RKO (cell line): ENCODE measurements at places on chromosomes 2 and 18.

GRCh38 chr18:68865021-68865420 lies 67.1 kb downstream of the CCDC102B start:
- DNase-seq: no peak

- no peak for DNase-seq
Measured at GRCh38 chr2:217412277-217412676, 552.4 kb upstream of the TNP1 start.

- peak; percentile 76 for DNase-seq
Measured at GRCh38 chr2:99821572-99821971, 320.8 kb downstream of the AFF3 start.

DNA sequence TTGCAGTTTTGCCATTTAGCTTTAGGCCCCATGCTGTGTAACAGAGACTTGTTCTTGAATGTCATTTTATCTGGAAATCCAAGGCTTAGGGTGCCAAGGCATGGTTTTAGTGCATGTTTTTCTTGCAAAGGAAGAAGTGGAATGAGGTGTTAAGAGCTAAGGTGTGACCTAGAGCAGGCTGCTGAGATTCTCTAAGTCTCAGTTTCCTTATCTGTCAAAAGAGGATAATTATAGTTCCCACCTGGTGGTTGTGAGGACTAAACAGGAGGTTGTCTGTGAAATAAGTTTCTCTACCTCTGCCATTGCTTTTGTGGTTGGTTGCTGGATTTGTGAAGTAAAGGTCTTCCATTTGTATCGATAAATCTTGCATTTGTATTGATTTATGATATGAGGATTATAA lies 82.0 kb downstream of the TANC1 start:
- no peak for DNase-seq

DNA sequence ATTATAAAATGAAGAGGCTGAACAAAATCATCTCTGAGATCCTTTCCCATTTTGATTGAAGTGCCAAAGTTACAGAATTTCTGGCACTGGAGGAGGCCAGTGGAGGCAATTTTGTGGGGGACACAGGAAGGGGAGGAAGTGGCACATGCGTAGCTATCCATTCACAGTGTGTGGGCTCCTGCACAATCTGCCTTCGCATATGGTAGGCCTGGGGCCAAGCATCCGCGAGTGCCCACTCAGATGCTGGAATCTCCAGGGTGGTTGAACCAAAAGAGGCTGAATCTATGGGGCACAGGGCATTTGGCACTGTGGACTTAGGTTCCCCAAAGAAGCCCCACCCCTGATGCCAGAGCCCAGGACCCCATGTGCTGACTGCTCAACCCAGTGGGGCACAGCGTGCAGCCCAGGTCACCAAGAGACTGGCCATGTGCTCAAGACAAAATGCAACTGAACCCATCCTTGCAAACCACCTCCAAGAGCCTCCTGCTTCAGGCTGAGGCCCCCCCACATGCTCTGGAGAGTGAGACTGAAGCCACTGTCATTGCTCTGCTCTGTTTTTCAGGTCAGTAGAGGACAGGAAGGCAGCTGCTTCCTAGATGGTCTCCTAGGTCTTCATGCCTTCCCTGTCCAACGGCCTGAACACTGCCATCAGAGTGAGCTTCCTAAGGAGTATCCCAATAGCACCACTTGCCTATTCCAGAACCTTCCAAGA lies 28.5 kb downstream of the ST8SIA5 start:
- no peak for DNase-seq

DNA sequence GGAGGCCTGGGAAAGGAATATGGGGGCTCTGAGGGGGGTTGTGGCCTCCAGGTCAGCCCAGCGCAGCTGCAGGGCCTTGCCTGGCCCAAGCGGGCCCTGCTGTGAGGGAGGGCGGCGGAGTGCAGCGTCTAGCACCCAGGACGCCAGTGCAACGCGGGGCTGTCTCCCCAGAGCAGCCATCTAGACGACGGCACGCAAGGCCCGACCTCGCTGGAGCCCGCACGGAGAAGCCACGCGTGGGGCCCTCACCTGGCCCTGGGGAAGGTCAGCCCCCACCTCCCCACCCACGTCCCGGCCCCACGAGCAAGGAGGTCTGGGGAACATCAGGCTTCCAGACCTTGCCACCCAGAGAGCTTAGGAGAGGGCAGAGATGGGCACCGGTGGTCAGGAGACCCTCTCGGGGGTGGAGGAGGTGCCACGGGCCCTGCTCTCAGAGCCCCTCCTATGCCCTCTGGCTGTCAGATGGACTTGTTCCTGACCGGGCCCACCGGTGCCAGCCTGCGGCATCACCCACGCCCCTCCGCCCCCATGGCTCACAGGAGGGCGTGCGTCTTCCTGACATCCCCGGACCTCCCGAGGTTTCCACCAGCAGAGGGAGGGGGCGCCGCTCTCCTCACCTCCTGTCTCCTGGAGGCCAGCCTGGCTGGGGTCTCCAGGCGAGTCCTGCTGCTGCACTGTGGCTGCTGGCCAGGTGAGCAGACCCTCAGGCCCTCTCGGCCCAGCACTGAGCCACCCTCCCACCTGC lies 17.0 kb downstream of the GPR35 start:
- DNase-seq: no peak

- DNase-seq: no peak
Measured at GRCh38 chr2:135960656-135961551, 24.5 kb downstream of the DARS1 start.

GRCh38 chr2:55958756-55959155 lies 35.2 kb upstream of the EFEMP1 start:
- no peak for DNase-seq

GRCh38 chr18:58896734-58897508 lies 32.2 kb downstream of the ZNF532 start:
- DNase-seq: no peak

- DNase-seq: no peak
Measured at GRCh38 chr2:218796691-218797090, 14.7 kb downstream of the CYP27A1 start.

- no peak for DNase-seq
Measured at GRCh38 chr2:199916980-199917379, 5.9 kb downstream of the C2orf69 start.

DNA sequence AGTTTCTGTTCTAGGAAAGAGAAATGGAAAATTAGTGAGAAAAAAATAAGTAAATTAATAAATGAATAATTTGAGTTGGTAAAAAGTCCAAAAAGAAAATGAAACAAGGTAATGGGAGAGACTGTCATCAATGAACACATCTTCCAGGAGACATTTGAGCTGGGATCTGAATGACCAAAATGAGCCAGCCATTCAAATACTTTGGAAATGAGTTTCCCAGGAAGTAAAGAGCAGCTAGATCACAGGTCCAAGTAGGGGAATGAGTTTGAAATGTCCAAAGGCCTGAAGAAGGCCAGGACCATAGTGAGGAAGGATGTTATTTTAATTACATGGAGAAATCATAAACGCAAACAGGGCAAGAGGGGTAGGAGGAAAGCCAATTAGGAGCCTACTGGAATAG lies 6.6 kb upstream of the DNAH7 start:
- no peak for DNase-seq

- no peak for DNase-seq
Measured at GRCh38 chr2:151976945-151977353, 121.9 kb downstream of the CACNB4 start.

GRCh38 chr2:219056896-219057708 lies 3.6 kb downstream of the IHH start:
- no peak for DNase-seq

DNA sequence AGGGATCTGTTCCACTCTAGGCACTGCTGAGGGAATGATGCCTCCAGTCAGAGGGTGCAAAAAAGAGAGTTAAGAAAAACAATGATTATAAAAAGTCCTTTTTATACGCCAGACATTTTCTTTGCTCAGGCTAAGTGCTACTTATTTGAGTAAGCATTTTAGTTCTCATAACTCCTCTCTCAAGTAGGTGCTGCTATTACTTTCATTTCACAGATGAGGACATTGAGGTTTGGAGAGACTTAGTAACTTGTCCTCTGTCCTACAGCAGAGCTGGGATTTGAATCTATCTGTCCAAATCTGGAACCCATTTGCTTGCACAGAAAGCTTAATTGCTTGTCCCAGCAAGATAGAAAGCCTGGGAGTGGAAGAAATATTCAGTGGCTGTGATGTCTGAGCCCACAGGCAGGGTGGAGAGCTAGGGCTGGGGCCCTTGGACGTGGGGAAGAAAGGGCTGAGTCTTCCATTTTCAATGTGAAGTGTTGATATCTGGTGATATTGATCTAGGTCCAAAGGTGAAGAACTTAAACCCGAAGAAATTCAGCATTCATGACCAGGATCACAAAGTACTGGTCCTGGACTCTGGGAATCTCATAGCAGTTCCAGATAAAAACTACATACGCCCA lies 5.8 kb downstream of the IL37 start:
- DNase-seq: no peak

- peak; percentile 51 for DNase-seq
Measured at GRCh38 chr2:183541766-183542165, 417.5 kb downstream of the NUP35 start.

GRCh38 chr2:240896871-240897692 lies 1.1 kb upstream of the MAB21L4 start:
- DNase-seq: no peak

DNA sequence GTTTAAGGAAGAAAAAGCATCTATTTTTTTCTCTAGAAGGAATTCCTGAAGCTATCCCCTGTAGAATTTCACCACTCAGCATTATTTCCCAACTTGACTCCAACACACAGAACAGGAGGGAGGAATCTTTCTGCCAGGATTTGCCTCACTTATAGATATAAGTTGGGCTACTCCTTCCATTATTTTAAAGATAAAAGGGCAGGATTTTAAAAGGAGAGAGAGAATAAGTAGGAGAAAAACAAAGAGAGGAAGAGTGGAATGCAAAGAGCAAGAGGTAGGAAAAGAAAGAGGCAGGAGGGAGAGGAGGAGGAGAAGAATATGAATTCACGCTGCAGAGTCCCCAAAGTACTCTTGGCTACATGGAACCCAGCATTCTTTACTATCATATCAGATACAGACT lies 182.5 kb downstream of the TCF4 start:
- no peak for DNase-seq

DNA sequence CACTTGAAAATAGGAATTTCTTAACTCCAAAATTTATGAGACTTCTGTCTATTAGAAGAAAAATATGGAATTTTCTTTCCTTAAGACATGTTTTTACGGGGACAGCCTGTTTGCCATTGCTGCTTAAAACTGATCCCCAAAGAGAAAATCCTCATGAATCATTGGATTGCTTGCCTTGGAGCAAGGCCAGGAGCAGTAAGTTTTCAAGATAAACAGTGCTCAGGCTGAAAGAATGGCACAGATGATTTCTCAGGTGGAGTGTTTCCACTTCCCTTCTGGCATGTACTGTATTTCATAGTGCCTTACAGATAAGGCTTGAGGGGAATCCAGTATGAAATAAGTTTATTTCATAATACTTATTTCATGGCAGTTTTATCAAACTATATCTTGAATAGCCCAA lies 74.3 kb upstream of the MMADHC start:
- no peak for DNase-seq

GRCh38 chr2:238431-238830 lies 25.4 kb downstream of the SH3YL1 start:
- DNase-seq: no peak

- DNase-seq: peak; percentile 4
Measured at GRCh38 chr2:236969767-236970655, 115.7 kb upstream of the COPS8 start.

DNA sequence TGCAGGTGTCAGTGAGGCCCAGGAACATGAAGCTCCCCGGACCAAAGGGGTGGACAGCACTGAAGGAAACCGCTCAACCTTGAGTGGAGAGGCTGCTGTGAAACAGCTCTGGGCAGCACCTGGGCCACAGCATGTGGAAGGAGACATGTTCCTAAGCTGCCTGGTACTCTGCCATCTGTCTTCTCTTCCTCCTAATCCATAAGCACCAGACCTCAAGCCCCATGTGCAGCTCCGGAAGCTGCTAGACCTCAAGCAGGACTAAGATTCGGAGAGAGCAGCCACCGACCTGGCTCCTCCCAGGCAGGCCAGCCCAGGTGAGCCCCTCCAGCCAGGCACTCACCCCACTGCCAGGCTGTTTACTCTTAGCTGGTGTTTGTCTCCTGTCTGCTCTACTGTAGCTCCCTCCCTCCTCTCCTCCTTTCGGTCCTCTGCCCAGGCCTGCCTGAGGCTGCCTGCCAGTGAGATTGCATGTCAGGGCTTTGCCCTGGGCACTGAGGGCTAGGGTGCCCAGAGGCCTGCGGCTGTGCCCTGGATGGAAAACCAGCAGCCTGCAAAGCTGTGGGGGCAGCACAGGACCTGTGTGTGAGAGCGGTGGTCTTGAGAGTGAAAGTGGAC lies 53.7 kb downstream of the BCL11A start:
- no peak for DNase-seq

GRCh38 chr18:77344786-77345500 lies 95.3 kb downstream of the GALR1 start:
- DNase-seq: no peak

- DNase-seq: no peak
Measured at GRCh38 chr2:239959059-239959971, 65.8 kb downstream of the NDUFA10 start.

- DNase-seq: no peak
Measured at GRCh38 chr2:66435549-66435875, 587 bp downstream of the MEIS1 start.

GRCh38 chr2:46855805-46856204 lies 59.8 kb downstream of the MCFD2 start:
- no peak for DNase-seq

GRCh38 chr2:139374296-139374850 lies 594.2 kb upstream of the NXPH2 start:
- DNase-seq: no peak

DNA sequence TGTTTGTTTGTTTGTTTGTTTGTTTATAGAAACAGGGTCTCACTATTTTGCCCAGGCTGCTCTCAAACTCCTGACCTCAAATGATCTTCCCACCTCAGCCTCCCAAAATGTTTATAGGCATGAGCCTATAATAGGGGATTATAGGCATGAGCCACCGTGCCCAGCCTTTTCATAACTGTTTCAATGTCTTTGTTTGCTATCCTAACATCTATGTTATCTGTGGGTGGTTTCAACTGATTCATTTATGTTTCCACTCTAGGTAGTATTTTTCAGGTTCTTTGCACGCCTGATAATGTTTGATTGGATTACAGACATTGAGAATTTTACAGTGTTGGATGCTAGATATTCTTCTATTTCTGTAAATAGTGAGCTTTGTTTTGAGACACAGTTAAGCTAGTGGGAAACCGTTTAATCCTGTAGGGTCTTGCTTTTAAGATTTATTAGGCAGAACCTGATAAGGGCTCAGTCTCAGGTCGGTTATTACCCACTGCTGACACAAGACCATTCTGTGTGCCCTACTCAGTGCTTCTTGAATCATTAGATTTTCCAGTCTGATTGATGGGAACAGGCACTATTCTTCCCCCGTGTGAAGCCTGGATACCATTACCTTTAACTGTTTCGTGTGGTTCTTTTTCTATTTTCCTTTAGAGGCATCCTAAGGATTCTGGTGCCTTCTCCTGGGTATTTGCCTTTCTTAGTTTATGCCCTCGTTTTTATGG lies 76.5 kb upstream of the TMEM87B start:
- DNase-seq: no peak

DNA sequence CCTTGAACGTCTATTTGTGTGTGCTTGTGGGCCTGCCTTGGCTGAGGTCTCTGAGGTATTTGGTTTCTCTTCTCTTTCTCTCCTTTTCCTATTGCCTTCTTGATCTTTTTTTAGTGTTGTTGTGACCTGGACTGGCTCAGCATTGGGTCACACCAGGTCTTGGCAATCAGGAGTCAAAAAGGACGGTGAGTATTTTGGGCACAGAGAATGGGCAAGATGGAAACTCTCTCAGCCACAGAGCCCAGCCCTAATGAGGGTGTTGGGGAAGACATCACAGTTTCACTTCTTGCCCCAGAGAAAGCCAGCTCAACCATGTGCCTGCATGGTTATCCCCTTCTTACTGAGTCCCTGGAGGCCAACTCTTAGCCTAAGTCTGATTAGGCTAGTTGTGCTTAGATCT lies 13.7 kb upstream of the INO80C start:
- no peak for DNase-seq
